Activated naive CD8-positive, alpha-beta T cell treated with anti-CD3 and anti-CD28 coated beads, Interleukin-2, amount 50 U/mL, for 24 hours (primary cell): ENCODE measurements at places on chromosomes 2 and 18.
A peak's percentile ranks its signal among the peaks of the same experiment; 100 is the strongest.

DNA sequence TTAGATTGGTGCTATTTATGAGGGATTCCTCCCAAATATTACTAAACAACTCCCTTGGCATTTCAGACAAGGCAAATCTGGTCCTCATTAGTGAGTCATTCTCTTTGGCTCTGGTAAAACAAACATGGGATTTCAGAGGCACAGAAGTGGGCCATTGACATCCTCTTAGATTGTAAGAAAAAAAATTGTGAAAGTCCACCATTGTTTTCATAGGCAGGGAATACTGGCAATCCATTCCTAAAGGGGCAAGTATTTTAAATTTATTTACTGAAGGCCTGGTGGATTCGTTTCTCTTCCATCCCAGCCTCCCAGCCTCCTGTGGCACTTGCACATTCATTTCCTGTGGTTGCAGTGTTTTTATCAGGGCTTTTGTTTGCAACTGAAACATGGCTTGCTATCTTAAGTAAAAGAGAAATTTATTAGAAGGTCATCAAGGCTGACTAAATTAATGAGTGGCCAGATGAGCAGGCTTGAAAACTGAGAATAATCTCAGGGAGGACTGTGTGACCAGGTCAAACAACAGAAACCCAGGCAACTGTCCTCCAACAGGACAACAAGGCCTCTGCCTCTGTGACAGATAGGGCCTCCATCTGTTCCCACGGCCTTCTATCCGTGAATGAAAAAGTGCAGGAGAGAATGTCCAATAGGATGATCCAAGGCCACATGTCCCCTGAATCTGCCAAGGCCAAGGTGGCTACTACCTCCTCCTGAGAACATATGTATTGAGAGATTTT, 23.1 kb upstream of the TNFAIP6 start:
- peaks cover 16% of the 10 kb centered on the region for H3K27me3 ChIP-seq
- H3K27ac ChIP-seq = no peak overlapping the region
- no peak overlapping the region for H3K4me3 ChIP-seq
- H3K36me3 ChIP-seq = no peaks in the 10 kb centered on the region

DNA sequence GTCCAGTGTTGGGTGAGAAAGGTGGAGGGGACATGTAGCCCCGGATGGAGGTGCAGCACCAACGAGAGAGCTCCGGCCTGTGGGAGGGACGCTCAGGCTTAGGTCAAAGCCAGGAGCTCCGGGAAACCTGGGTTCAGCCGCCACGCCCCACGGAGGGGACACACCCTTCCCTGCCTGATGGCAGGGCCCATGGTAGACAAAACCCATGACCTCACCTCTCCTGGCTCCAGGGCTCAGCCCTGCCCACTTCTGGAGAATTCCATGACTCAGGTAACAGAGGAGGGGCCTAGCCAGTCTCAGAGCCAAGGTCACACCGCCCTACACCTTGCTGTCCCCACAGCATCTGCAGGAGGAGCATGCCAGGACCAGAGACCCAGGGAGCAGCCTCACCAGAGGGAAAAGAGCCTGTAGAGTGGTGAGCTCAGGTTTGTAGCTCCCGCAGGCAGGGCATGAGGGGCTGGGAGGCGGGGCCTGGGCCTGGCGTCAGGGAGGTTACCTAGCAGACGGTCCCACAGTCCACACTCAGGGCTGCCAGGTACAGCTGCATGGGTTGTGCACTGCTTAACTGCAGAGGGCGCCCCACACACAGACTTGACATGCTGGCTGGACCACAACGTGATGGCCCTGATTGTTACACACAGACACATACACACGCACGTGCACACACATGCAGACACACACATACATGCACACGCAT, 70.8 kb upstream of the SMAD7 start:
- H3K4me1 ChIP-seq = peaks cover 11% of the 10 kb centered on the region
- peak; percentile 69 for DNase-seq
- H3K27ac ChIP-seq = no peak overlapping the region

GRCh38 chr2:152062125-152063091, 36.4 kb downstream of the CACNB4 start:
- H3K27me3 ChIP-seq = peaks cover 6% of the 10 kb centered on the region
- H3K27ac ChIP-seq = no peak overlapping the region
- no peak for DNase-seq

- H3K36me3 ChIP-seq = no peaks in the 10 kb centered on the region
- no peaks in the 10 kb centered on the region for H3K4me1 ChIP-seq
- DNase-seq = no peak
- H3K27me3 ChIP-seq = peaks cover 9% of the 10 kb centered on the region
These were observed 266.7 kb upstream of the MGAT5 start for GRCh38 chr2:133986881-133987795.

- DNase-seq = no peak
- H3K27ac ChIP-seq = no peak overlapping the region
These were observed 535.4 kb downstream of the PID1 start for GRCh38 chr2:228735697-228736096.

DNA sequence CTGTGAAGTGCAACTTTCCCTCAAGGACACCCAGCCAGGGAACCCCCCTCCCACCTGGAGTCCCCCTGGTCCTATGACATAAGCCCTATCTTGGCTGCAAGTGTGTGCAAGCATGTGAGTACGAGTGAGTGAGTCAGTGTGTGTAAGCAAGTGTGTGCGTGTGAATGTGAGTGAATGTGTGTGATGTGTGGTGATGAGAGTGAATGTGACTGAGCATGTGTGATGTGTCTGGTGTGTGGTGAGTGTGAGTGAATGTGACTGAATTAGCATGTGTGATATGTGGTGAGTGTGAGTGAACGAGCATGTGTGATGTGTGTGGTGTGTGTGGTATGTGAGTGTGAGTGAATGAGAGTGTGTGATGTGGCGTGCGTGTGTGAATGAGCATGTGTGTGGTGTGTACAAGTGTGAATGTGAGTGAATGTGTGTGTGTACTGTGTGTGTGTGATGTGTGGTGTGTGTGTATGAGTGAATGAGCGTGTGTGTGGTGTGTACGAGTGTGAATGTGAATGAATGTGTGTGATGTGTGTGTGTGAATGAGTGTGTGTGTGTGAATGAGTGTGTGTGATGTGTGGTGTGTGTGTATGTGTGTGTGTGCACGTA, 68.8 kb upstream of the SMAD7 start:
- H3K27ac ChIP-seq = no peak overlapping the region
- no peaks in the 10 kb centered on the region for H3K27me3 ChIP-seq
- DNase-seq = no peak
- peaks cover 7% of the 10 kb centered on the region for H3K4me1 ChIP-seq

DNA sequence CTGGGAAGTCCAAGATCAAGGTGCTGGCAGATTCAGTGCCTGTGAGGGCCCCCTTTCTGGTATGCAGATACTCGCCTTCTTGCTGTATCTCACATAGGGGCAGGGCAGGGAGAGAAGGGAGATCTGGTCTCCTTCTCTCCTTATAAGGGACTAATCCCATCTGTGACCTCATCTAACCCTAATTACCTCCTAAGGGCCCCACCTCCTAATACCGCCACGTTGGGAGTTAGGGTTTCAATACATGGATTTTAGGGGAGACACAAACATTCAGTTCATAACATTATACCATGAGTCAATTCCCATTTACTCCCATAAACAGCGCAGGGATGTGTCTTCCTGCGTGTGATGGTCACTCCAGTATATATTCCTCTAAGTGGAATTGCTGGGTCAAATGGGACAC, 73.8 kb upstream of the TXNDC2 start:
- no peak for DNase-seq
- no peaks in the 10 kb centered on the region for H3K36me3 ChIP-seq
- H3K4me1 ChIP-seq = no peaks in the 10 kb centered on the region
- no peak overlapping the region for H3K4me3 ChIP-seq
- no peak overlapping the region for H3K27ac ChIP-seq
- no peaks in the 10 kb centered on the region for H3K27me3 ChIP-seq

GRCh38 chr2:120859128-120859527, 123.5 kb downstream of the GLI2 start:
- H3K4me3 ChIP-seq = no peak overlapping the region
- DNase-seq = no peak
- no peaks in the 10 kb centered on the region for H3K27me3 ChIP-seq
- no peaks in the 10 kb centered on the region for H3K36me3 ChIP-seq

GRCh38 chr2:209696836-209697711, 74.6 kb upstream of the UNC80 start:
- no peak for DNase-seq
- H3K27me3 ChIP-seq = no peaks in the 10 kb centered on the region
- no peaks in the 10 kb centered on the region for H3K36me3 ChIP-seq
- no peak overlapping the region for H3K27ac ChIP-seq
- peaks cover 6% of the 10 kb centered on the region for H3K4me1 ChIP-seq

DNA sequence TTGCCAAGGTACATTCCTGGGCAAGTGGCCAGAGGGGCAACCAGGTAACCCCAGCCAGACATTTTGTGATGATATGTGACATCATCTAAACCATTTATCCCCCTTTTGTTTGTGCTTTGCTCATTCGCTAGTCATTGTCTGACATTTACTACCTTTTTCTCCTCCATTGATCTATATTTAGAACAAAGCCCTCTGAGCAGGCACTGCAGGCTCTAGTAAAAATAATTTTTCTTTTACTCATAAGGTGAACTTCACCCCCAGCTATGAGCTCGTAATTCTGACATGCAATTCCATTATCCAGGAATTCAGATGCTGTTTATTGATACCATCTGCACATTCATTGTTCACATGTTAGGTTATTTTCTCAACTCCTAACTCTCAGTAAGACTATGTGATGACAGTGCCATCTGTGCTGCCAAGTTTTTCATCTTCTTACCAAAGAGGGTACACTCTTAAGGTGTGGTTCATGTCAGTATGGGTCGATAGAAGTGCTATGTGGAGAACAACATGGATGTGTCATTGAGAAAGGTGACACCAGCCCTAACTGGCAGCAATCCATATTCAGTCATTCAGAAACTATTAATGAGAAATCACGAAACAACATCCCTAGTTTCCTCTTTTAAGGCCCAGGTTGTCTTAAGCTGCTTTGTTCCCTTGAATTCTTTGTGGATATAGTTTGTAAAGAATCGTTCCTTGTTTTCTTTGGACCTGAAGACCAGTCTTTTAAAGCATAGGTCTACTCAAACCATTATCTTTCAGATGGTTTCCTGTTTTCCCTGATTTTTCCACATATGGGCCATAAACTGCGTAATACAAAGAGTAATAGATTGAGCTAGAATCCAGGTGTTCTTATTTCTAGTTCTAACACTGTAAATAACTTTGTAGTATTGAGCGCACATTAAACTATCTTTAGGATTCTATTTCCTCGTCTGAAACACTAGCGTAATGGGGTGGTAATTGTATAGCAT, 978.1 kb upstream of the CDH2 start:
- no peak overlapping the region for H3K4me3 ChIP-seq
- no peak for DNase-seq
- no peak overlapping the region for H3K27ac ChIP-seq
- no peaks in the 10 kb centered on the region for H3K36me3 ChIP-seq
- no peaks in the 10 kb centered on the region for H3K27me3 ChIP-seq

GRCh38 chr18:59402432-59403090, 43.5 kb upstream of the LMAN1 start:
- peaks cover 3% of the 10 kb centered on the region for H3K4me1 ChIP-seq
- no peak overlapping the region for H3K27ac ChIP-seq
- H3K27me3 ChIP-seq = peaks cover 5% of the 10 kb centered on the region
- no peaks in the 10 kb centered on the region for H3K36me3 ChIP-seq

- no peaks in the 10 kb centered on the region for H3K27me3 ChIP-seq
- H3K27ac ChIP-seq = no peak overlapping the region
- no peak for DNase-seq
- H3K4me3 ChIP-seq = no peak overlapping the region
- H3K36me3 ChIP-seq = peaks cover 73% of the 10 kb centered on the region
These were observed 7.3 kb downstream of the TMX3 start for GRCh38 chr18:68707646-68708045.

DNA sequence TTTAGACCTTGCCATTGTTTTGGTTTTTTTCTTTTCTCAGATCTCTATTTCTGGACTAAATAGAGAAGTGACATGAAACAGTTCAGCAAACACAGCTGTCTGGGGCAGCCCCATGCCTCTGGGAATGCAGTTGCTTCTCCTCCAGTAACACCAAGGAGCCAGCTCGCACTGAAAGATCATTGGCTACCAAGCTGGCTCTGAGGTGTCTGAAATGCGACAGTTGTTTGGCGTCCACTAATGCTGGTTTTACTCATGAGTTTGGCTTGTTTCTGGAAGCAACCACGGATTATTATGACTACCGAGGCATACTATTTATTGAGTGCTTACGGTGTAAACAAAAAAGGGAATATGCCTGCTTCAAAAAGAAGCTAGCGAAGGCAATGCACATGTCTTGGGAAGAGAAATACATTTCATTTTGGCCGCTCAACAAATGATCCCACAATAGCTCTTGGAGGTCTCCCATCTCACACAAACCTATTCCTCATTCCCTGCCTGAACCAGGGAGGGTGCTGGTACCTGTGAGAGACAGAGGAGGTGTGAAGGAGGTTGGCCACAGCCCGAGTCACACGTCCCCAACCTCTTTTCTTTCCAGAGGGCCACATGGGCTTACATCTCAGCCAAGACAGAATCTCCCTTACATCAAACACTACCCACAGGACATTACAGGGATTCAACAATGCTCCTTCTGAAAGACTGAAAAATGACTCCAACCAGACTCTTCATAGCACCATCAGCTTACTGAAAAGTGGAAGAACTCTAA, 37.5 kb upstream of the NEB start:
- peaks cover 29% of the 10 kb centered on the region for H3K4me1 ChIP-seq
- no peak overlapping the region for H3K4me3 ChIP-seq
- DNase-seq = no peak
- H3K36me3 ChIP-seq = peaks cover 14% of the 10 kb centered on the region

- H3K27ac ChIP-seq = no peak overlapping the region
- no peak for DNase-seq
- peaks cover 7% of the 10 kb centered on the region for H3K27me3 ChIP-seq
- H3K4me3 ChIP-seq = no peak overlapping the region
- no peaks in the 10 kb centered on the region for H3K4me1 ChIP-seq
These were observed 6.2 kb upstream of the GKN1 start for GRCh38 chr2:68968221-68968620.

GRCh38 chr18:6396276-6396675, 18.4 kb downstream of the L3MBTL4 start:
- H3K36me3 ChIP-seq = peaks cover 1% of the 10 kb centered on the region
- H3K4me1 ChIP-seq = no peaks in the 10 kb centered on the region
- no peaks in the 10 kb centered on the region for H3K27me3 ChIP-seq
- H3K4me3 ChIP-seq = no peak overlapping the region
- no peak overlapping the region for H3K27ac ChIP-seq
- no peak for DNase-seq

- H3K4me1 ChIP-seq = no peaks in the 10 kb centered on the region
- peaks cover 16% of the 10 kb centered on the region for H3K27me3 ChIP-seq
- H3K36me3 ChIP-seq = no peaks in the 10 kb centered on the region
- H3K27ac ChIP-seq = no peak overlapping the region
These were observed 150.9 kb downstream of the TWIST2 start for GRCh38 chr2:238998801-238999200.

- no peaks in the 10 kb centered on the region for H3K36me3 ChIP-seq
- DNase-seq = no peak
- H3K4me1 ChIP-seq = no peaks in the 10 kb centered on the region
- H3K27ac ChIP-seq = no peak overlapping the region
These were observed 948.3 kb downstream of the CNTNAP5 start for GRCh38 chr2:124973396-124973795.

DNA sequence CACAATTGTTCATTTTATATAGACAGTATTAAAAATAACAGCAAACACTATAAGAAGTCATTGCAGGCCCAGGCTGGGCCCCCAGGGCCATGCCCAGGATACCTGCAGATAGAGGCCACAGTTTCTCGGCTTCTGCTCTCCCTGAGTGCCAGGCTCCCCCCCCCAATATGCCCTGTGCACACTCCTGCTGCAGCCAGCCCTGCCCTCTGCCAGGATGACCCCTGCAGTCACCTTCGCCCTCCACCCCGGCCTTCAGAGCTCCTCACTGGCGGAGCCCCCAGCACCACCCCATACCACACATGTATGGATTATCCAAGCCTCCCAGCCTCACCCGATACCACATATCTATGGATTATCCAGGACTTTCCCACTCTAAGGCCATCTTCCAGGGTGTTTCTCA, 104.5 kb downstream of the TPO start:
- no peaks in the 10 kb centered on the region for H3K36me3 ChIP-seq
- no peak overlapping the region for H3K27ac ChIP-seq
- H3K27me3 ChIP-seq = no peaks in the 10 kb centered on the region
- H3K4me1 ChIP-seq = peaks cover 16% of the 10 kb centered on the region
- no peak overlapping the region for H3K4me3 ChIP-seq
